ENCODE measurements at places on chromosomes 2 and 18.

DNA sequence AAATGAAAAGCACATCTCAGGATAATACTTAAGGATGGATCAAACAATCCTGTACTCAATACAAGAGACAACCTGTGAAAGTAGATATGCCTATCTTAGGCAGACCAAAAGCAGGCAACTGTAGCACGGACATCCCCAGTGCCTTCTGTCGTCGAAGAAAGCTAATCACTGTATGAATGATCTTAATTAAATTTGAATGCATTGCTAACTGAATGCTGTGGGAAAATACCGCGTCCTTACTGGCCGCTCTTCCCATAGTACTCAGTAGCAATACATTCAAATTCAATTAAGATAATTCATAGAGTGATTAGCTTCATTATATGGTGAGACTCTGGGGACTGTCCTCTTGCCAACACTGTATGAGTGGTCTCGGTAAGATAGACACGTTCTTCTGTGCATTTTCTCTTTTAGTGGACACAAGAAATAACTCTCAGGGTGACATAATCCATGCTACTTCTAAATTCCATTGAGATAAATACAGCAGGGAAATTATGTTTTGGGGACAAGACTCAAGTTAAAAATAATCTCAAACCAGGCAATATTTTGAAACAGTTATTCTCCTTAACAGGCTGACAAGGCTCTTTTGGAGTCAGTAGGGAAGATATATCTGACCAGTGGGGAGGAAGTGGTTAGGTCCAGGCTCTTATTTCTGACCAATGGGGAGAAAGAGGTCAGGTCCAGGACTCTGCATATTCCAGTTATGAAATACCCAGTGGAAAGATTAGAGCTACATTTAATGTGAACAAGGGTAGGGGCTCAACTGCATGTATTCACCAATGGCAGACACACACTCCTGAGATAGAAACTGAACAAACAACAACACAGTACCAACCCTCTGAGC is 97.3 kb downstream of the DOCK10 start:
- no peak for DNase-seq

GRCh38 chr18:2114765-2115164 is 456.5 kb downstream of the METTL4 start:
- DNase-seq, result no peak

DNA sequence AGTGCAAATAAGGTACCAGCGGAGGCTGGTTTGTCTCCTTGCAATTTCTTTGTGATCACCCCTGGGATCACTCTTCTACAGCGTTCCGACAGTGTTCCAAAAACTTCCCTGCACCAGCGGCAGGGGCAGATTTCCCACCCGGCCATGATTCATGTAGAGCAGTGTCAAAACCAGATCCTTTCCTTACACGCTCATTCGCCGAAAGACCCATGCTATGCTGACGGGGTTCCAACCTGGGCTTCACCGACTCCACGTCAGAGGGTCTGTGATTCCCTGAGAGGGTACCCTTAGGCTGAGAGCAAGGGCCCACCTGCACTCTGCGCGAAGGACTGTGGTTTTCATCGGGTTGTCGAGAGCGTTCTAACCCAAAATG is 423 bp upstream of the TTC27 start:
- DNase-seq, result peak; percentile 66

GRCh38 chr2:25712455-25712854 is 39.1 kb upstream of the DTNB start:
- no peak for DNase-seq

DNA sequence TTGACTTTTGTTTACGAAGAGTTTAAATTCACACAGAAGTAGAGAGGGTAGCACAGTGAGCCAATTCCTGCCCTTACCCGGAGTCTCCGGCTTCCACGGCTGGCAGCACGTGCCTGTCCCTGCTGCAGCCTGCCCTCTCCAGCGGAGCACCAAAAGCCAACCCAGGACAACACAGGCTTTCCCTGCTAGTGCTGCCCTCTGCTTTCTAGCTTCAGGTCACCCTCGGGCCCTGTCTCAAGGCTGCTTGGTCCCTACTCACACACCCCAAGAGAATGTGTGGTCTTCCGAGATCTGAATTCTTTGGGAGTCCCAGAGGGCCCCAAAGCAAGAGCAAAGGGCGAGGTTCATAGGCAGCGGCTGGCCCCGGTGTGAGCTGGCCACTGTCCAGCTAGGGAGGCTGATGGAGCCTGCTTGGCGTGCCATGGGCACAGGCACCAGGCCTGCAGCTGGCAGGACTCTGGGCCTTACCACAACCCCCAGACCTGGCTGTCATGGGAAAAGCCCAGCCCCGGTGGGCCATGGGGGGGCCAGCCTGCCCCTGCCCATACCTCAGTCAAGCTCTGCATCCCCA is 7.0 kb upstream of the HS6ST1 start:
- no peak for DNase-seq

- DNase-seq, result no peak
These were observed 36.8 kb downstream of the SPC25 start for GRCh38 chr2:168853471-168853870.

DNA sequence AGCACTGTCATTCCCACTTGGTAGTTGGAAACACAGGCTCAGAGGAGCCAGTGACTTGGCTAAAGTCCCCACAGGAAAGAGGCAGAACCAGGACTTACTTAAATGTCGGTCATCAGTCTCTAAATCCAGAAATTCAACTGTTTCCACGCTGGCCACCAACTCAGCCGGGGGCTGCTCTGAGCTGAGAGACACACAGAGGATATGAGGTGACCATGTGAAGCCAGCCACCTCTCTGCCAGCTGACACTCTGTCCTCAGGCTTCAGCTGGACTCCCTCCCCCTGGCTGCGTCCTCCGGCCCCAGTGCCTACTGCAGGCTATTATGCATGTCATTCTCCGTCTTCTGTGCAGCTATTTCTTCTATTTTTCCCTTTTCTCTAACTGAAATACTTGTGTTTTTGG is 168.9 kb downstream of the ANKRD30B start:
- DNase-seq, result no peak

GRCh38 chr2:181806039-181806392 is 85.5 kb upstream of the ITPRID2 start:
- no peak for DNase-seq

DNA sequence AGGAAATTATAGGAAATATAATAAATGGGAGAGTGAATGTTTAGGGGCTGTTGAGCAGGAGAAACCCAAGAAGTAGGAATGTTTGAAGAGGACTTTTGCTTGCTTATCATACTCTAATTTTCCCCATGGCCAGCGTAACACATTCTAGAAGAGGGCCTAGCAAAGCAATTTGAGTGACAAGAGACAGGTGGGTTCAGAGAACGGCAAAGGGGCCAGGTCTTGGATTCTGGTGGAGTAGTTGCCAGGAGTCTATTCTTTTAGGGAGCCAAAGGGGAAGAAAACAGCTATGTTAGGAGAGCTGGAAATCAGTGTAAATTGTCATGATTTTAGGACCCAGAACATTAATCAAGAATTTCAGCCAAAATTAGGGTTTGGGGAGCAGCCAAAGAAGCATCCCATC is 96.5 kb downstream of the COL5A2 start:
- no peak for DNase-seq

- DNase-seq, result no peak
These were observed 74.1 kb upstream of the PXDN start for GRCh38 chr2:1818404-1818803.

- no peak for DNase-seq
These were observed 19.2 kb upstream of the TANK start for GRCh38 chr2:161141033-161141432.

DNA sequence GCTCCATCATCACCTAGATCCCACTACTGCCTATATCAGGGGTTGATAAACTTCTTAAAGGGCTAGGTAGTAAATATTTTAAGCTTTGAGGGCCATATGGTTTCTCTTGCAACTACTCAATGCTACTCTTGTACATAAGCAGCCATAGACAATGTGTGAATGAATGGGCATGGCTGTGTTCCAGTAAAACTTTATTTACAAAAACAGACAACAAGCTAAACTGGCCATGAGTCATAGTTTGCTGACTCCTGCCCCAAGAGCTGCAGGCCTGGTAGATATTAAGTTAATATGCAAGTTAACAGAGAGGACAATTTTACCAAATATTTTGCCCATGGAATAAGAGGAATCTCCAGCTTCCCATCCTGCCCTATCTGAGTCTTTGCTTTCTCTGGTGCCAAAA is 29.8 kb upstream of the MYO3B start:
- peak; percentile 54 for DNase-seq

DNA sequence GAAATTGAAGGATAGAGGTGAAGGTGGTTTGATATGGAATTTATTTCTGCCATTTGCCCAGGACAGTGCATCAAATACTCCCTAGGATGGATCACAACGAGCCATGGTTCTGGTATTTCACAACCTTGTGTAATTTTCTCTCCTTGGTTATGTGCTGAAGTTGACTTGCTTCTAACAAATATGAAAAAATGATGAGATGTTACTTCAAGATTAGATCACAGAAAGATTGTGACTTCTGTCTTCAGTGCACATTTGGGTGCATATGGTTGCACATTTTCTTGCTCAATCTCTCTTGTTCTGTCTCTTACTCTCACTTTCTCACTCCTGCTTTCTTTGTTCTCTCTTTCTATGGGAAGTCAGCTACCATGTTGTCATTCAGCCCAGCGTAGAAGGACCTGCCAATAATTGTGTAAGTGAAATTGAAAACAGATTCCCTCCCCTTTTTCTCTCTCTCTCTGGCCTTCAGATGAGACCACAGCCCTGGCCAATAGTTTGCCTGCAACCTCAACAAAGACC is 104.6 kb upstream of the RMDN2 start:
- no peak for DNase-seq

GRCh38 chr18:80112624-80113248 is 3.7 kb downstream of the ADNP2 start:
- DNase-seq, result no peak

DNA sequence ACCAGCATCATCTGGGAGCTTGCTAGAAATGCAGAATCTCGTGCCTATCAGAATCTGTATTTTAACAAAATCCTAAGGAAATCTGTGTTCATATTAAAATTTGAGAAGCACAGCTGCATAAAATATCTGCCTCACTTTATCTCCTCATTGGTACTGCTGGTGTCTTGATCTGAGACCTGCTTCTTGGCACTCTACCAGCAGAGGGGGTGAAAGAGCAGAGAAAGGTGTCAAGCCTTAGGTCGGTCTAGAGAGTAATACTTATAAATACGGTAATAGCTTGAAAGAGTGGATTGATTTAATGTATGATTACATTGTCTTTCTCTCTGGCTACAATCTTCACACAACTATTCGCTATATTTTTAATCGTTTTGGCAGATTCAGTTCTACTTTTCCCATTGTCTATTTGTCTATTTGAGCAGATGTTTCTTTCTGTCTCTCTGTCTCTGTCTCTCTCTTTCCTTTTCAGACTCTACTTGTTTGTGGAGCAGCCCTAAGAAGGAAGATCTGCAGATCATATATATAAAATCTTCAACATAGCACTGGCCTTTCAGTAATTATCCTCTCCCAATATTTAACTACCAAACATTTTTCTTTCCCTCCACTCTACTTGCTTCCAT is 1.7 kb upstream of the GCG start:
- DNase-seq, result peak; percentile 88

- peak; percentile 41 for DNase-seq
These were observed 318.1 kb downstream of the PDE11A start for GRCh38 chr2:177754492-177754873.

DNA sequence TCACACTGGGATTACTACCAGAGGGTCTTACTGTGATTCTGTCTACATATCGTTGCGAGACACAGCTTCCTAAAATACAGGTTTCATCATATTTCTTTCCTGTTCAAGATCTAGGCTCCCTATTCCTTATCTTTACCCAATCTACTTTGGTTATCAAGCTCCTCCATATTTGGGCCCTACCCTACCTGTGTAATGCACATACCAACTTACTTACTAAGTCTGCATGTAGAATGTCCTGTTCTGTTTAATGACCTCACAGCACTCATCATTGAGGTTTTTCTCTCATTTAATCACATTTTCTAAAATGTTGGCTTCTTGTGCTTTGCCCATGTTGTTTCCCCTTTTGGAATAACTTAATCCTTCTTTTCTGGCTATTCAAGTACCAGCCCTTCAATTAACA is 551.1 kb downstream of the ZEB2 start:
- DNase-seq, result no peak

- no peak for DNase-seq
These were observed 42.5 kb downstream of the SPATS2L start for GRCh38 chr2:200348897-200349563.

DNA sequence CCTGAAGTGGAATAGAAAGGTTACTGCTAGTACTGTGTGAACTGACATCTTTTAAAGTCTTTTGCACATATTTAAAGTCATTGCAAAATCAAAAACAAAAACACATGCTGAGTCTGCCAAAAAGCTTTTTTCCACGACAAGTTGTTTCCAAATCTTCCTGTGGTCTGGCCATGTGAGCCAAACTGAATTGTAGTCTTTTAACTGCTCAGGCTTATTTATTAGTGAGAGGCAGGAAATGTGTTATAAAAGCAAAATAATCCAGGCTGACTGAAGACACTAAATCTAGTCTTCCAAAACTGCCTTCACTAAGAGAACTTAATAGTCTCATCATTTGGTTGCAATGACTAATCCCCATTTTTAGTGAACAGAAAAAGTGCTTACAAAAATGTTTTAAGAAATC is 2.3 kb downstream of the KRCC1 start:
- no peak for DNase-seq

DNA sequence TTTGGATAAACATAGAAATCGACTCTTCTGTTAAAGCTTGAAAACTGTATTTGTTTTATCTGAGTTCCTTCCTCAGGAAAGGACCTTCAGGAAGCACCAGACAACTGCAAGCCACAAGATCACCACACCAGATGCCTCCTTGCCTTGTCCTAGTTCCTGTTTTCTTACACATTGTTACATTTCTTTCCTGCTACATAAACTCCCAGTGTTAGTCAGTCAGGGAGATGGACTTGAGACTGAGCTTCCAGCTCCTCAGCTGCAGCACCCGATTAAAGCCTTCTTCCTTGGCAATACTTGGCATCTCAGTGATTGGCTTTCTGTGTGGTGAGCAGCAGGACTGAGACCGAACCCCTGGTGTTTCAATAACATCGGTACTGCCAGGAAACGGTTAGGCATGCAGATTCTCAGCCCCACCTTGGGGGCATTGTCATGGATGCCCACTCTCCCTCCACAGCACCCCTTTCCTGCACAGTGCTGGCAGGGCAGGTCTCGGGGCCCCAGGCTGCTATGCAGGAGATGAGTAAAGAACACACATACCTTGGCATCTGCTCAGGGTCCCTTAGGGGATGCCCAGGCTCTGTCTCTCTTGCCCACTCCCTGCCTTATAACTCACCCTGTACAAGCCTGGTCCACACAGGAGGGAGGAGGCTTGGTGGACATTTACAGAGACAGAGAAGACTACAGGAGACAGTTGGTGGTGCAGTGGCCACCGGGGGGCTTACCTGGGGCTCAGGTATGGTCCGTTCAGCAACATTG is 32.6 kb downstream of the ANKMY1 start:
- DNase-seq, result no peak

GRCh38 chr2:127024769-127025358 is 82.1 kb downstream of the BIN1 start:
- DNase-seq, result peak; percentile 90

DNA sequence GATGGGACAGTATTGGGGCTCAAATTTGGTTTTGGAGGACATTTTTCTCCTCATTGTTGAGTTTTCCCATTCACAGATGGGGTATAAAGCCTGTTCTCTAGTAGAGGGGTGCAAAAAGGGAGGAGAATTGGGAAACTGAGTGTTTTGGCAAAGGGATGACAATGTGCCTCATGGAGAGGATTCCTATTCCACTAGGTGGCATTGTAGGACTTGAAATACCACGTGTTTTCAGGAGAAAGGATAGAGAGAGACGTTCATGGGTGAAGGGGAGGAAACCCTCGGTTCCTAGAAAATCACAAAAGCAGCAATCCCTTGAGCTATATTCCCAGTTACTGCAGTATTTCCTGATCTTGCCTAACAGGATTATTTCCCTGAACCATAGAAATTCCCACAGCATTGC is 113.7 kb upstream of the SRD5A2 start:
- peak; percentile 50 for DNase-seq

- no peak for DNase-seq
These were observed 3.2 kb upstream of the ANKRD53 start for GRCh38 chr2:70975237-70975636.

Data from DMS53 (cell line).